T-helper 17 cell (primary cell): ENCODE measurements at places on chromosomes 7 and 10.

- no peak for DNase-seq
Observed at GRCh38 chr10:112950714-112951358, 789 bp downstream of the TCF7L2 start.

GRCh38 chr7:157407512-157408257 is 70.9 kb downstream of the DNAJB6 start:
- DNase-seq, result no peak

DNA sequence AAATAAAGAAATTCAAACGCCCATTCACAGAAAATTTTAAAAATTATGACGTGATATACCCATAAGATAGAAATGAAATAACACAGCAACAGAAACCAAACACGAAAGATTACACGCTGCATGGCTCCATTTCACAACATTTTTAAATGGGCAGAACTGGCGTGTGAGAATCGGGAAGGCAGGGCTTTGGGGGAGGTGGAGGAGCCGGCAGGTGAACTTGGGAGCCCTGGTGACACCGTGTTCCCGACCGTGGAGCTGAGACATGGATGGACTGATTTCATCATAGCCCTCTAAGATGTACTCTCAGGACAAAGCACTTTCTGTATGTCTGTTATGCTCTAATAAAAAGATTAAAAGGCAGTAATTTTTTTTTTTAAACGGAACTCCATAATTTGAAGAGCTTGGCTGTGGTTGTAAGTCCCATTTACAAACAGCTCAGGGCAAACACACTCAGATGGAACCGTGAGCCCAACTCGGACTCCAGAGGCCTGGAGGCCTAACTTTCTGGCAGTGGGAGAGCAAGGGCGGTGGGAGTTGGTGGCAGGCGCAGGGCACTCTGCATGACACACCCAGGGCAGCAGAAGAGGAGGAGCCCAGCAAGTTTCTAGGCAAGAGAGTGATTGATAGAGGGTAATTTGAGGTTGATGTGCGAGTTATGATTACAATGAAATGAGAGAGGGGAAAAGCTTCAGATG is 203.4 kb downstream of the MAD1L1 start:
- no peak for DNase-seq

DNA sequence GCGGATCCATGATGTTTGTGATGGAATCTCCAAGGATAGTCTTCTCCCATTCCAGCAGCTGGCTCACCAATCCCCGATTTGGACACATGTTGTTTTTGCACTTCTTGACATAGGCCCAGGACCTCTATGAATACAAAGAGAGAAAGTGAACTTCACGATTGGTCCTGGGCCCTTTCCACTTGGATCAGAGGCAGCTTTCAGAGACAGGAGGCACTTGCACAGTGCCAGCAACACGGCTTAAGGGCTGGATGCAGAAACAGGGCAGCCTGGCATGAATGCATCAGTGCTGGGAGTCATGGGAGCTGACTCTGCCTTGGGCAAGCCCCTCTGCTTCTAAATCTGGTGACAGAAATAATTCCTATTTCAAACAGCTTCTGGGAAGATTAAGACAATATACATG is 2.1 kb upstream of the TMEM120A start:
- no peak for DNase-seq

DNA sequence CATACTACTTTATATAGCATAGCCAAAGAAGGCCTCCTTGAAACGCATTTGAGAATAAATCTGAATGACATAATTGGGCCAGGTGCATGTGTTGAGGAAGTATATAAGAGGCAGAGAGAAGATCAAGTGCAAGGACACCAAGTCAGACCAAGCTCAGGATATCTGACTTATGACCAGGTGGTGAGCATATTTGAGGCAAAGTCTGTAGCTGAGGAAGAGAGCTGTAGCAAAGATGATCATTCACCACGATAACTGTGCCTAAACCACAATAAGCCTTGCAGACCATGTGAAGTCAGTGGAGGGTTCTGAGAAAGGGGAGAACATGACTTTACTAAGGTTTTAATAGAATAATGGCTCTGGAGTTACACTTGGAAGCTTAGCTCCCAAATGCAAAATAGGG is 292.3 kb downstream of the SORCS1 start:
- DNase-seq, result no peak

GRCh38 chr10:7239312-7239985 is 171.4 kb downstream of the SFMBT2 start:
- DNase-seq, result no peak

DNA sequence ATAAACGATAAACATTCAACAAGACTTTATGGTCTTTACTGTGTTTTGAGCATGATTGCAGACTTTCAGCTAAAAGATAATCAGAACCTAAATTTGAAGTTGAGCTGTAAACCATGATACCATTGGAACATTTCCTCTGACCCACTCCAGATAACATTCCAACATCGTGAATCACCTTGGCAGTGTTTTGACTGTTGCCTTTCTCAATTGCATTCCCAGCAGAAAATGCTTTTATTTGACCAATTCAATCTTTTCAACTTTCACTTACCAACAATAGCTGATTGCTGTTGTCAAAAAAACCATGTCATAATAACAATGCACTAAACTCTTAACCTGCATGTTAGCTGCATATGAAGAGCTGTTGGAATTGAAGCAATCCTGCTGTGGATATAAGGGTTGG is 165.5 kb downstream of the MDFIC start:
- DNase-seq, result no peak
